Transverse colon (tissue), 4 donors: ENCODE measurements at places on chromosomes 12 and 14. TPM values are rescaled to one million over a fixed set of nuclear protein-coding genes. Genes with fewer than 3 reads are reported as not detected.
A peak's percentile ranks its signal among the peaks of the same experiment; 100 is the strongest.

DNA sequence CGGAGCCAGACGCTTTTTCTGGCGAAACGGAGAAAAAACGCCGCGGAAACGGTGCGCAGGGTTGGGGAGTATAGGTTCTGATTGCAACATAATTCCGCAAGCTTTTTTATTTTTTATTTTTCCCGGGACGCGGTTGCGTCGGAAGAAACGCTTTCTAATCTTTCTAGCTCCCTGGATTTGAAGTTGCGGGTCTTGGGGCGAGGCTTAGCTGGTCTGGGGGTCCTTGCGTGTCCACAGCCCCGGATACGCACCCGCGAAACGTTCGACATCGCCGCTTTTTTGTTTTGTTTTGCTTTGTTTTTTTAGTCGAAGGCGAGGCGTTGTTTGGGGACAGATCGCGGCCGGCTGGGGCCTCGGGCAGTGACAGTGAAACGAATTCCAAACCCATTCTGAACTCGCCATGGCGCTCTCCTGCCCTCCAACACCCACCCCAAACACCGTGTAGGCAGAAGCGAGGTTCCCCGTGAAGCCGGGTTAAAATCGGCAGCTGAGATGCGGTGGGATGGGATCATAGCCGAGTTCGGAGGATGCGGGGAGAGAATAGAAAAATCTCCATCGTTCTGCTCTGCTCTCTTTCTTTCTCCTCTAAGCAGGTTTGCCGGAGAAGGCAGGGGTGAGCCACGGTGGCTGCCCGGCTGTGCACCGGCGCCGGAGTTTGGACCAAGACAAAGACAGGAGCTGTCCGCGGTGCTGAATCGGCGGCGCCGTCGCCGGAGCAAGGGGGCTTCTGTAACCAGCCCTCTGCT lies 8.1 kb upstream of the LHX5 start:
- DNase-seq, result no peak

- no peak for DNase-seq
Observed at GRCh38 chr12:63028951-63029350, 94.0 kb upstream of the PPM1H start.

DNA sequence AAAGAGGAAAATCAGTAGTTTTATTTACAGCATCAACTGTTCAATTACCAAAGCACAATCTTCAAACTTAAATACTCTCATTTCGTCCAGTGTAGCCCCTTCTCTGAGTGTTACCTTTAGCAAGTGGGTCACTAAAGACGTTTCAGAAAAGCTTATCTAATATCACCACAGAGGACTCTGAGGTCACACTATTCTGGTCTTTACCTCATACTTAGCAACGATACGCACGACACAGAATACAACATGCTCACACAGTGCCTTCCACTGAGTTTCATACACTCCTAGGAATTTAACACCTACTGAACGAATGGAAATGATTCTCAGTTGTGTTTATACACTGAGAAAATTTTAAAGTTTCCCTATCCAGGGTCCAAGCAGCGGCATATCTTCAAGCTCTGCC lies 2.0 kb downstream of the SYT10 start:
- DNase-seq, result no peak

DNA sequence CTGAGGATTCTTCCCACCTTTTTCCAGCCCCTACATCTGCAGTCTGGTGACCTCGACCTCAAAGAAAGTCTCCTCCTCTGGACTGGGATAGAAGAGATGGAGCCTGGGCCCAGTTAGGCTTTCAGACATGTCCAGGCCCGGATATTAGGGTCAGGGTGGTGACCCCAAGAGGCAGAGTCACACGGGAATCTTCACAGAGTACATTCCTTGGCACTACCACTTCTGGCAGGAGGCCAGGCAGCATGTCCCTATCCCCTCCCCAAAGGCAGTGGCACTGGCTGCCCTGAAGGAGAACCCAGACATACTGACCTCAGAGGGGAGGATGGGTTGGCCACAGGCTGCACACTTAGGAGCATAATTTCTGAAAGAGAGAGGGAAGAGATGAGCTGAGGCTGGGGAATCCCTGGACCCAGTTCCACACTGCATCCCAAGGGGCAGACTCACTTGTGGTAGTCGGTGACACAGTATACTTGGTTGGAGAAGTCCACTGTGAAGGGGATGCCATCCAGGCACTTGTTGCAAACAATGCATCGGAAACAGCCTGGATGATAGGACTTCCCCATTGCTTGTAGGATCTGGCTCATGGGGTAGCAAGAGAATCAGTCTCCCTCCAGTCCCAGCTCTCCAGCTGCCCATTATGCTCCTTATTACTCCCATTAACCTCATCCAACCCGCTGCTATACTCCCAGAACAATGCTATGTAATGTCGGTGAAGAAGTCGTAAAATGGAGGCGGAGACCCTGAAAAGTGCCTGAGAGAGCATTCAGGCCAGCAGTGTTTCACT lies 7.6 kb downstream of the AJUBA start:
- no peak for DNase-seq

GRCh38 chr12:21330682-21331253 lies 3.9 kb downstream of the SLCO1A2 start:
- no peak for DNase-seq

Gene FOXN4
- total RNA-seq, result not detected

- DNase-seq, result no peak
Observed at GRCh38 chr12:91052026-91052425, 5.8 kb downstream of the KERA start.

Gene ITGA5
- 217 TPM for total RNA-seq

GRCh38 chr14:105074601-105075053 lies 9.4 kb upstream of the GPR132 start:
- no peak for DNase-seq

GRCh38 chr14:77892890-77893484 lies 93.1 kb downstream of the ADCK1 start:
- DNase-seq, result no peak

GRCh38 chr12:68673788-68674187 lies 13.0 kb upstream of the NUP107 start:
- DNase-seq, result no peak

DNA sequence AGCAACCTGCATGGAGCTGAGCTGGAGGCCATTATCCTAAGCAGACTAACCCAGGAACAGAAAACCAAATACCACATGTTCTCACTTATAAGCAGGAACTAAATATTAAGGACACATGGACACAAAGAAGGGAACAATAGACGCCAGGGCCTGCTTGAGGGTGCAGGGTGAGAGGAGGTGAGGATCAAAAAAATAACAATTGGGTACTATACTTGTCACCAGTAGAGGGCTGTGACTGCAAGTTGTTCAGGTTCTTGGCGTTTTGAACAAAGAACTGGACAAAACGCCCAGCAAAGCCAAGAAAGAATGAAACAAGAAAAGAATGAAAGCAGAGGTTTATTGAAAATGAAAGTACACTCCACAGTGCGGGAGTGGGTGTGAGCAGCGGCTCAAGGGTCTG lies 208.5 kb upstream of the NEDD1 start:
- no peak for DNase-seq

DNA sequence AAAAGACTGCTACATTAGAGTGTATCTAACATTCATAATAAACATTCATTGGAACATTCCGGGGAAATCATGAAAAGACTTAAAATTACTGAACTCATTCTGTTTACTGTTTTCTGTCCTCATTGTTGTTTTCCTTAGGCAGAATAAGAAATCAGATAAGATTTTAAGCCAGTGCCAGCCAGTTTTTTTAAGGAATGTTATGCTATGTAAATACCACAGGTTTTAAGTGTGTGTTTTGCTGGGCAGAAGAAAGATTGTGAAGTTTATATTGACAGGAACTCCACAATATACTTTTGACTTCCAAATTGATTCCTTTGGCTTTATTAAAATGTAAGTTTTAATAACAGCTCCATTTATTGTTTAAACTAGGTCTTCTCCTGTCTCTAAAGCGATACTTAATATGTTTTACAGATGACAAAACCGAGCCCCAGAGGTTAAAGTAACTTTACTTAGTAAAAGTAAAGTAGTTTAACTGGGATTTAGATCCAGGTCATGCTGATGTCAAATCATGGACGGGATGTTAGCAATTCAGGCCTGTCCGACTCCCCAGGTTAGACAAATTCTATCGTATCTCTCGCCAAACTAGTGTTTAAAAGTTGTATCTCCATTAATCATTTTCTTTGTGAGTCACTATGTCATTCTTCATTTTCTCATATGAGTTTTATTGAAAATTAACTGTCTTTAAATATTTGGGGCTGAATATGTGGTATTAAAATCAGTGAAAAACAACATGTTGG lies 1.7 kb downstream of the LARP4 start:
- DNase-seq, result no peak

DNA sequence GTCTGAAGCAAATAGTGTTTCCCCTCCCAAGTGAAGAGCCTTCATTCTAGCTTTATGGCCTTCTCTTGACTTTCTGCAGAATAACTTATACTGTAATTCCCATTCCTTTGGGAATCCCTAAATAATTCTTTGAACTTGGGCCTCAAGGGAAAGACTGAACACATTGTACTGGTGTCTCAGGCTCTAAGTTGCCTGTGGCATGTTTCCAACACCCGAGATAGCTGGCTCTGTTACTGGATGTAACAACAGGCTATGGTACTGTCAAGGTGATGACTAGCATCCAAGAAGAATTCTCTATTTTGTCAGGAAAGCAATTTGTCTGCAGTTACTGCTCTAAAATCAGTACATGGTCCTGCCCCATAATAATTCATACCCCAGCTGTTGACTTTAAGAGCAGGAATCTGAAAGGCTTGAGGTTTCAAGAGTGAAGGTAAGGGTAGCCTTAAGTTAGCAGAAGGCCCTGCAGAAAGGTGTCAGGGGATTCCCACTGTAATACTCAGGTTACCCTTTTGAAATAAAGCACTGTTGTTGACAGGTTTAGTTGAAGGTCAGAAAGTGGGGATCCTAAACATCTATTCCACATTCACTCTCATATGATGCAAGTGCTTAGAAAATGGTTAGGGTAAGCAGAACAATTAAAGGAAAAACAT lies 5.2 kb downstream of the GPX2 start:
- DNase-seq, result no peak

GRCh38 chr14:29627137-29627536 lies 300.5 kb downstream of the PRKD1 start:
- no peak for DNase-seq

GRCh38 chr14:75232597-75232996 lies 46.0 kb upstream of the FOS start:
- no peak for DNase-seq

- no peak for DNase-seq
Observed at GRCh38 chr14:52640137-52640536, 55.2 kb downstream of the ERO1A start.

Gene ZFP36L1
- 180 TPM for total RNA-seq

DNA sequence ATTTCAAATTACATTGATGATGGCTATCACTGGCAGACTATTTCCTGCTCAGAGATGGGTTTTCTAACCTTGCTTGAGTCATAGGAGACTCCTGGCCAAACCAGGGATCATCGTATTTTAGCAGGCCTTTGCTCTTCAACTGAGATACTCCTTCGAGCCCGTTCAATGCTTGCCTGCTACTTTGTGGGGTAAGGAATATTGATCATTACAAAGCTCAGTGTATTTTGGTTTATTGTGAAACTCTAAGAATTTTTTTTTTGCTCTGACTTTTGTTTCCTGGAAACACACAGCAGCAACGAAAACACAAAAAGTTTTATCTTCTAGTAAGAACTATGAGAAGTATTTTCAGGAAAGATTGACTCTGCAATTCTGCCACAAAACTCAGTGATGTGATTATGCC lies 4.1 kb downstream of the GPRC5D start:
- DNase-seq, result no peak

GRCh38 chr12:47207829-47208248 lies 128.1 kb upstream of the AMIGO2 start:
- no peak for DNase-seq

DNA sequence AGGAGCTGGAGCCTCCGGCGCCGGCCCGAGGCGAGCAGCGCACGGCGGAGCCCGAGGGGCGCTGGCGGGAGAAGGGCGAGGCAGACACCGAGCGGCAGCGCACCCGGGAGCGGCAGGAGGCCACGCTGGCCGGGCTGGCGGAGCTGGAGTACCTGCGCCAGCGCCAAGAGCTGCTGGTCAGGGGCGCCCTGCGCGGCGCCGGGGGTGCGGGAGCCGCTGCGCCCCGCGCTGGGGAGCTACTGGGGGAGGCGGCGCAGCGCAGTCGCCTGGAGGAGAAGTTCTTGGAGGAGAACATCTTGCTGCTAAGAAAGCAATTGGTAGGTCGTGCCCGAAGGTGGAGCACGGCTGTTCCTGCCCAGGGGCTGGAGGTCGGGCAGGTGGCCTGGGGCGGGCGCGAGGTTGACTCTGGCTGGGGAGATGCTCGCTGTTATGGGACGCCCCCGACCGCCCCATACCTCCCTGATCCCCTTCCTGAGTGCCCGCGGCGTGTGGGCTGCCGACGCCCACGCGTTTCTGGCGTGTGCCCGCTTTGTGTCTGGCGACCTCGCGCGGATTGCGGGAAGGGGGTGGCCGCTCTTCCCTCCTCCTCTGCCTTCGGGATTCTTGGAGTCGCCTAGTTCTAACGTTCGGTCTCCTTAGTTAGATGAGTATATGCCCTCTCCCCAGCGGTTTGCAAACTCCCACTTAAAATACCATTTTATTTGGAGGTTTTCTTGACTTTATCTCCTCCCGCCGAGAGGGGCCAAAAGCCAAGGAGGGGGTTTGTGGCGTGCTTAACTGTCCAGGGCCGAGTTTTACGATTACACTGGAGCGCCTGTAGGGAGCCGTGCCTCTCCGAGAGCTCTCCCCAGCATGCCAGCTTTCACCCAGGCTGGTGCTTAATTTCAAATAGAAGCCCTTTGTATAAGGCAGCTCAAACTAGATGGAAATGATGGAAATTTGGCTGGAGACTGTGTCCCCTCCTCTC lies 752 bp downstream of the DACT1 start:
- peak; percentile 15 for DNase-seq

Gene PPP2R5E
- 25.8 TPM for total RNA-seq

- DNase-seq, result no peak
Observed at GRCh38 chr12:113891167-113891692, 74.9 kb downstream of the RBM19 start.

GRCh38 chr14:96098309-96098998 lies 59.3 kb downstream of the C14orf132 start:
- no peak for DNase-seq

GRCh38 chr12:88026196-88026595 lies 3.0 kb downstream of the C12orf50 start:
- no peak for DNase-seq

Gene RILPL1
- 4.9 TPM for total RNA-seq

Gene NYNRIN
- total RNA-seq, result 11.4 TPM

DNA sequence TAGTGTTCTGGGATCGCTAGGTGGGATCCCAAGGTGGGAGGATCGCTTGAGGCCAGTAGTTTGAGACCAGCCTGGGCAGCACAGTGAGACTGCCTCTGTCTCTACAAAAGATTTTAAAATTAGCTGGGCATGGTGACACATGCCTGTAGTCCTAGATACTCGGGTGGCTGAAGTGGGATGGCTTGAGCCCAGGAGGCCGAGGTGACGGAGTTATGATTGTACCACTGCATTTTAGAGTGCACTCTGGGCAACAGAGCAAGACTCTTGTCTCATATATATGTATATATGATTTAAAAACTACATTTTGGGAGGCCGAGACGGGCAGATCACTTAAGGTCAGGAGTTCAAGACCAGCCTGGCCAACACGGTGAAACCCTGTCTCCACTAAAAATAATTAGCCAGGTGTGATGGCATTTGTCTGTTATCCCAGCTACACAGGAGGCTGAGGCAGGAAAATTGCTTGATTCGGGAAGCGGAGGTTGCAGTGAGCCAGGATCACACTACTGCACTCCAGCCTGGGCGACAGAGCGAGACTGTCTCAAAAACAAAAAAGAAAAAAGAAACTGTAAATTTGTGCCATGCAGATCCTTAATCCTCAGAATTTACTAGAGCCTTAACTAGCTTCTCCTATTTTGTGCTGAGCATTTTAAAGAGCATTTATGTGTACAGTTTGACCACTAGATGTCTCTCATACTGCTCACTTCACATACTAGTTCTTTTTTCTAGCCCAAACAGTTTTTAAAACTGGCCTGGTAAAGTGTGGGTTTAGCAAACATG lies 114.8 kb downstream of the MON2 start:
- no peak for DNase-seq
